ENCODE measurements at places on chromosomes 4 and X.

- DNase-seq, result no peak
Observed at GRCh38 chr4:14277505-14277904, 650.0 kb upstream of the BOD1L1 start.

DNA sequence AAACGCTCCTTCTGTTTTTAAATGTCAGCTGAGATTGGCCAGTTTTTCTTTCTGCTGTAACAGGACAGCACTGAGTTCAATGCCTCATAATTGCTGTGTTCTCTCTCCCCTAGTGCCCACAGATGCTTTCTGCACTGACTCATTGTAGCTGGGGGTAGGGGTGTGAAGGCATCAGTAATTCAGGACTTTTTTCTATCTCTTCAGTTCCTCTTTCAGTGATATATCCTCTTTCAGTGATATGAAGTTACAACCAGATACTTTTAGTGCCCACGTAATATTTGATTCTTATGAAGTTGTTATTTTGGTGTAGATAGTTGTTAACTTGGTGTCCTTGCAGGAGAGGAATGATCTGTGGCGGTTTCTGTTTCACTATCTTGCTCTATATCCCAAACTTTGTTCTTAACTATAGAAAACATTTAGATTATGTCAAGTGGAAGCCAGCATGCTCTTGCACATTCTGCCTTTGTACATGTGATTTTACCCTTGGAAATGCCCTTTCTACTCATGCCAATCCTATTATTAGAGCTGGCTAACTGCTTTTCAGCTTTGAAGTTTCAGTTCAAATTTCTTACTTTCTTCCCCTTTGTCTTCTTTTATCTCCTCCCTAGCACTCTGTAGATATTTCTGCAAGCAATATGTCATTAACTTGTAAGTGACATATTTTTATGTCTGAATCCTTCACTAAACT is 1258.4 kb downstream of the FAM133A start:
- no peak for DNase-seq

DNA sequence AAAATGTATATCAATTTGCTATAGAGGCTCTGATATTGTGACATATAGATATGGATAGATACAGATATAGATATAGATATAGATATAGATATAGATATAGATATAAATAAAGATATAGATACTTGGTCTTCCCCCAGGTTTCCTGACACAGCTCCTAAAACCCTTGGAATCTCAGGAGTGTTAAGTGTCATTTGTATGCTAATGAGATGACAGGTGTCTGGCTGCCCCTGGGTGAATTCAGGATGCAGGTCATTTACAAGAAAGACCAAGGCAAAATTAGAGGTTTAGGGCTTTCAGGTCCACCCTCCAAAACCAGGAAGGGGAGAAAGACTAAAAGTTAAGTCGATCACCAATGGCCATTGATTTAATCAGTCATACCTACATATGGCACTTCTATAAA is 1034.8 kb downstream of the PDHA2 start:
- DNase-seq, result no peak

- no peak for DNase-seq
Observed at GRCh38 chr4:30402276-30402675, 317.9 kb upstream of the PCDH7 start.

DNA sequence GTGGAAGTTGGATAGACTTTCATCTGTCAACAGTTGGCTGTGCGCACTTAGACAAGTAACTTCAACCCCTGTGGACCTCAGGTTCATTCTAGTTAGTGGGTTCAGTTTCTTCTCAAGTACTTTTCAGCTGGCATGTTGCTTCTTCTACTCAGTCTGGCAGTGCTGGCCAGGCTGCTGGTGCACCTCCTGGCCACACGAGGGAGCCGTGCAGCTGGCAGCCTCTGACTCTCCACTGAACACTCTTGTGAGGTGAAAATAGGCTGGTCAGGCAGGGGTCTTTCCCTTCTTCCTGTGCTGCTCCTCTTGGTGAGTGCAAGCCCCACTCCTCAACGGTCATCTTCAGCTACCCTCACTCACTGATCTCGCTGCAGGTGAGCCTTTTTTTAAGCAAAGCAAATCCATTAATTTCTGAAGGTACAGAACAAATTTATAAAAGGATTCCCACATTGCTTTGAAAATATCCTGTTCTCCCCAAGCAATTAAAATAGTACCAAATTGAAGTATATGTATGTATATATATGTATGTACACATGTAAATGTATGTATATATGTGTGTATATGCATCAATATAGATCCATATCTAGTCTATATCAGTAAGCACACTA is 30.6 kb downstream of the LONRF3 start:
- peak; percentile 49 for DNase-seq
